A549 treated with AZD2906 at 1 μM for 4 hours (cell line): ENCODE measurements at places on chromosomes 13 and 19. TPM values are rescaled to one million over a fixed set of nuclear protein-coding genes. Genes with fewer than 3 reads are reported as not detected.

The PROZ gene
- total RNA-seq: not detected in 5 replicates

The KIR3DL1 gene
- not detected in 5 replicates for total RNA-seq

The IGFL1 gene
- total RNA-seq: 1.0 to 2.3 TPM (median 1.9 TPM) in 5 replicates

The OVOL3 gene
- total RNA-seq: 0.19 to 0.32 TPM (median 0.29 TPM) in 4 of 5 replicates, not detected in the other

The ZNF211 gene
- total RNA-seq: 5.3 to 6.4 TPM (median 6.2 TPM) in 5 replicates

The CADM4 gene
- total RNA-seq: 6.9 to 10.1 TPM (median 9.3 TPM) in 5 replicates

The DNMT1 gene
- total RNA-seq: 52.4 to 61.5 TPM (median 57.3 TPM) in 5 replicates

The LSM7 gene
- 121 to 155 TPM (median 151 TPM) in 5 replicates for total RNA-seq

The NCR1 gene
- not detected in 5 replicates for total RNA-seq

The SIX5 gene
- 16.8 to 31.3 TPM (median 28.9 TPM) in 5 replicates for total RNA-seq

The DMKN gene
- total RNA-seq: 34.4 to 41.4 TPM (median 35.8 TPM) in 5 replicates

The GPR4 gene
- 0.15 to 0.66 TPM (median 0.22 TPM) in 5 replicates for total RNA-seq

The EPSTI1 gene
- 0.28 to 0.57 TPM (median 0.41 TPM) in 5 replicates for total RNA-seq

The TMEM150B gene
- not detected in 5 replicates for total RNA-seq

The IFNL1 gene
- 0.11 TPM in 1 of 5 replicates, not detected in the others for total RNA-seq

The SPACA7 gene
- total RNA-seq: not detected in 5 replicates

The F10 gene
- 0.11 to 0.13 TPM in 2 of 5 replicates, not detected in the others for total RNA-seq

The USHBP1 gene
- total RNA-seq: not detected in 5 replicates

The PLIN4 gene
- 0.09 to 0.15 TPM (median 0.12 TPM) in 5 replicates for total RNA-seq

The NPAS1 gene
- total RNA-seq: 6.0 to 9.2 TPM (median 6.5 TPM) in 5 replicates

The CYP2A7 gene
- total RNA-seq: not detected in 5 replicates

The NUMBL gene
- total RNA-seq: 63.3 to 78.9 TPM (median 77.9 TPM) in 5 replicates

The CERS4 gene
- 1.8 to 3.8 TPM (median 3.3 TPM) in 5 replicates for total RNA-seq

The ZNF677 gene
- not detected in 5 replicates for total RNA-seq

The FFAR1 gene
- 0.02 to 0.06 TPM (median 0.03 TPM) in 4 of 5 replicates, not detected in the other for total RNA-seq

The VSIG10L gene
- total RNA-seq: 10.3 to 16.2 TPM (median 14.5 TPM) in 5 replicates

The IGFLR1 gene
- 10.9 to 12.5 TPM (median 11.8 TPM) in 5 replicates for total RNA-seq

The TLE2 gene
- total RNA-seq: 2.5 to 3.8 TPM (median 3.0 TPM) in 5 replicates

The ZNF99 gene
- total RNA-seq: not detected in 5 replicates

The DNAAF3 gene
- 4.6 to 5.9 TPM (median 5.4 TPM) in 5 replicates for total RNA-seq

The SIAH3 gene
- total RNA-seq: not detected in 5 replicates

The ZNF850 gene
- total RNA-seq: 0.31 to 0.76 TPM (median 0.37 TPM) in 5 replicates

The LRG1 gene
- 0.06 to 0.20 TPM (median 0.11 TPM) in 5 replicates for total RNA-seq

The DAND5 gene
- 0.06 to 0.09 TPM (median 0.07 TPM) in 3 of 5 replicates, not detected in the others for total RNA-seq
